Stimulated activated CD4-positive, alpha-beta T cell treated with anti-CD3 and anti-CD28 coated beads, Interleukin-1b, Interleukin-23, amount 100 ng/mL, for 1 hour (primary cell): ENCODE measurements at places on chromosomes 11 and 22.

- no peak for DNase-seq
Observed at GRCh38 chr11:26841818-26842473, 120.1 kb upstream of the SLC5A12 start.

DNA sequence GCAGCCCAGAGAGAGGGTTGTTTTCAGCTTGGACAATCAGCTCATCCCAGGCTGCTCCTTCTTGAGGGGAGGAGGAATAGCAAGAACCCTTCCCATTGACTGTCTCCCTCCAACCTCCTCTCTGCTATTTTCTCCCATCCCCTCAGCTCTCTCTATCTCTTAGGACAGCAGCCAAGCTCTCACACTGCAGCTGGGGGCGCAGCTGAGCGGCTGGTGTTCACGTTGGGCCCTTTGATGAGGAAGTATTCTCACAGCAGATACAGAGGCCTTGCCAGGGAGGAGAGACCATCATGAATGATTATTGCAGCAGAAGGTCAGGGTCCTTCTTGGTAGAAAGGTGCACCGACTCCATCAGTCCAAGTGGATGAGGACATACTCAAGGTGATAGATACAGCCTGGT is 26.5 kb upstream of the CADM1 start:
- no peak for DNase-seq

GRCh38 chr22:17250380-17251082 is 31.3 kb upstream of the ADA2 start:
- no peak for DNase-seq

- no peak for DNase-seq
Observed at GRCh38 chr11:75313513-75314272, 37.8 kb downstream of the ARRB1 start.

DNA sequence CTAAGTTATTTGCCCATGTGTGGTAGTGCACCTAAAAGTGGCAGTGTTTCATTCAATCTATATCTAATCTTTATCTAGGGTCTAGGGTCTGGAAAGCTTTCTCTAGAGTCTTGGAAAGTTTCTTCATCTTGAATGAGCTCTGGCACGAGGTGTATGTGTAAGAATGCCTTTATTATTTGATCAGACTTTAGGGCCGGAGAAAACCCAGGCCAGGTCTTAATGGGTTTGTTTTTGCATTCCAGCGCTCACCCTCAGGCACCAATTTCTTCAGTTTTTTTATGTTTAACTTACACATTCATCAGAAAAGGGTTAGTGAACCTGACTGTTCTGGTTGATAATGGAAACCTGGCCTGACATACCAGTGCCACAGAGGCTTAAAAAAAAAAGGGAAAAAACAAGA is 68.3 kb upstream of the SLN start:
- no peak for DNase-seq

DNA sequence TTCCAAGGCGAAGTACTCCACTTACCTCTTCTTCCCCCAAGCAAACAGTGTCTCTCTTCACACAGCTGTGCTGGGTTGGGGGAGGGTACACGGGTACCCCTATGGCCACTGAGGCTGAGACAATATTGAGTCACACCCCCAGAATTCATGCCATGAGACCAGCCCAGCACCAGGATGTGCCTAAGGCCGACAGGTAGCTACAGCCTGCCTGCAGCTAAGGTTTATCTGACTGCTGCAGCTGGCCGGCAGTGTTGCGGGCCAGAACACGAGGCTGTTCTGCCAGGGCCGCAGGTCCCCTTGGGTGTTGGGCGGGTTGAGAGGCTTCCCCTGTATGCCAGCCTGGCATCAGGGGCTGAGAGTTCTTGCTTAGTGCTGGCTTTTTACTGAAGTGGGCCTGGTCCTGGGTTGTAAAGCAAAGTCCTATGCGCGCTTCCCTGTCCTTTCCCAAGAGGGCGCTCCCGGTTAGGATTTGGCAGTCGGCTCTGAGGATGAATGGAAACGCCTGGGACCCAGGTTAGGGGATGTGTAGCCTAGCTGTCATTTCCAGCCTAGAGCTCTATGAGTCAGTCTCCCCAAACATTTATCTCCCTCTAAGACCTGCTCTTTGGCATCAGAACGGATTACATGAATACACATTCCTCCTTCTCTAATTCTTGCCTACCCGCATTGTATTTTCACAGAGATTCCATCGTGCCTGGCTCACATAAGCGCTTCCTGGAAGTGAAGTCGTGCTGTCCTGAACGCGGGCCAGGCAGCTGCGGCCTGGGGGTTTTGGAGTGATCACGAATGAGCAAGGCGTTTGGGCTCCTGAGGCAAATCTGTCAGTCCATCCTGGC is 7.1 kb downstream of the USP18 start:
- DNase-seq = peak; percentile 10

DNA sequence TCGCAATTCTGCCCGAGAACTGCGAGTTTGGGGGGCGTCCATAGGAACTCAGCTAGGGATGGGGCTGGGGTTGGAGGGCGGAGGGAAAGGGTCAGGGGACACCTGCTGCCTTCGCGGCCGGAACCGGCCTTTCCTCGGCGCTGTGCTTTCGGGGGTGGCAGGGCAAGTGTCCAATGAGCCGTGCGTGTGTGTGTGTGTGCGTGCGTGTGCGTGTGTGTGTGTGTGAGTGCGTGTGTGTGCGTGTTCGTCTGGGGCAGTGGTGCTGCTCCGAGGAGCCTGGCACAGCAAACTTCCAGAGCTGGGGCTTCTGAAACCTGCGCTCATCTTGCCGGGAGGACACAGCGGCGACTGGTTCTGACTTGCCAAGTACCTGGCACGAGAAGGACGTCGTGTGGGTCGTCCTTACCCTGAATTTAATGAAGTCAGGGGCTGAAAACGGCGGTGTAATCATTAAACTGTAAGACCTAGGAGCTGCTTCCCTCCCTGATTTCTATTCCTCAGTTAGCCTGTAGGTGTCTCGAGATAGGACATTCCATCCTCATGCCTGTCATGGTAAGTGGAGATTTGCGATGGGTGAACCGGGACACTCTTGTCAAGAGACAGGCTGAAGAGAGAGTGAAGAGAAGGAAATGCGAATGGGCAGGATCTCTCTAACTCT is 27.0 kb upstream of the AMOTL1 start:
- no peak for DNase-seq

DNA sequence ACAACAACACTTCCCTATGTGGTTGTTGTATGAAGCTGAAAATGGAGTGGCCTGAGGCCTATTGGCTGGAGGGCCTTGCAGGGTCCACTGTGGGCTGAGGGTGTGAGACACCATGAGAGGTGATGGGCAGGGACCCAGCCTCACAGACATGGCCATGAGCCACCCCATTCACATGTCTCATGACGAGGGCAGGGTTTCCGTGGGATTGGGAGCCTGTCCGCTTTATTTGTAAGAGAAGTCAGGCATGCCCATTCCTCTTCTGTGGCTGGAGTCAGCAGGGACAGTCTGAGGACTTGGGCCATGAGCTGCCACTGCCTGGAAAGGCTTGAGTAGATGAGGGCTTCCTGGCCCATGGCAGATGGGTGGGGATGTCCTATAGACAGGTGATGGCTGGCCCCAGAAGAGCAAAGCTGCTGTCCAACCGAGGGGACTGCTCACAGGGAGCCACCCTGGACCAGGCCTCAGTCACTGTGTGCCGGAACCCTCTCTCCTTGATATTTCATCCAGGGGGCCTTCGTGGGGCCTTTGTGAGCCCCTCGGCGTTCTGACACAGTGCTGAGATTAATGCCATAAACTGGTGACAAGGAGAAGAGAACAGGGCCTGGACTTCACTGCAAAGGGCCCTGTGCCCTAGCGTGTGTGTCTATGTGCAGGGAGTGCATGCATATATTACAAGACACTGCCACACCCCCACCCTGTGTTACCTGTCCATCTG is 971.9 kb downstream of the BRD1 start:
- no peak for DNase-seq

DNA sequence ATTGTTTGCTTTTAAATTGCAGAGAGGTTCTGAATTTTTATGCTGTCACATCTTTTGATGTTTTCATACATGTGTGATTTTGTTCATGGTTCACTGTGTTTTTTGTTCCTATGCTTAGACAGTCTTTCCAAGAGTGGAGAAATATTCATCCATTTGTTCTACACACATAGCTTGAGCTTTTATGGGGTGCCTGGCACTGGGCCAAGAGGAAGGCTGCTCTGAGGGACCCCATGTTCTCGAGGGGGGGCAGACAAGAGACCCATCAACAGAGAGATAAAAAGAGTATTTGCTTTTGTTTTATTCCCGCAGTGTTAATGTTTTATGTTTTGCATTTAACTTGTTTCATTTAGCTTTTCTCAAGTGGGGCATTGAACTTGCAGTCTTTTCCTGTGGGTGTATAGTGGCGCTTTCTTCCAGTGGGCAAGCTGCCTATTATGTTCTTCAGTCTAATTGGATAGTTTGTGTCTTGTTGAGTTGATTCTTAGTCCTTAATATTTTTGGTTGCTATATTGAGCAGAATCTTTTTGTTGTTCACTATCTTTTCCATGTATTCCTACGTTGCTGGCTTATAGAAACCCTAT is 57.7 kb downstream of the CABIN1 start:
- DNase-seq = no peak

DNA sequence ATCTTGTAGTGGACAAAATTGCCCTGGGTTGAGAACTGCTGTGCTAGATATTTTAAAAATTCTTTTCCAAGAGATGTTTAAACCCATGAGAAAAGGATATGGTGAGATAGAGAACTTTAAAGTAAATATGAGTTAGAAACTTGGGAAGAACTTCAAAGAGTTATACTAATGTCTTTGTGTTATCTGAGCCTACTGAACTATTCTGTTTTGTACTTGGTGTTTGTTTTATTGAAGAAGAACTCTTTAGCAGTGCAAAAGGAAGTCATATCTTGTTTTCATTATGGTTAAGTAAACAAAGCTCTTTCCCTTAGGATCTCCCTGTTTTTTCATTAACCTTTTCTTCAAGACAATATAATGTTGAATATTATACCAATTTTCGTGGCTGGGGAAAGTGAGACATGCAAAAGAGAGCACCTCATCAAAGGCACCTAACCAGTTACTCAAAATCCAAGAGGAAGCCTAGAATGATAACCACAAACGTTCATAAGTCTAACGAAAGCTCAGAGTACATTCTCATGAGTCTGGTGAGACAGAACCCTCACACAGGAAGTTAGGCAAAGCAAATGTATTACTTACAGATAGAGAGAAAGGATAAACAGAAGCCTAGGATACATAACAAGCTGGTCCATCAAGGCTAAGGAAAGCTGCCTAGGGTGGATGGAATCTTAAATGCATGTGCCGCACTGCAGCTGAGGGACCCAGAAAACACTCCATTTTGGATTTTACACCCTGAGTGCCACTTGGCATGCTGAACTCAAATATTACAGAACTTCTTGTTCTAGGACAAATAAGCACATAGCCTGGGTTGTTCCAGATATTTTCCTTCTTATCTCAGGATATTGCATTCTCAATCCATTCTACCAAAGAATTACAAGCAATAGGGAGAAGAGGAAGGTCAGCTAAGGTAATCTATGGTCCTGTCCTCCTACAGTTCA is 112.5 kb upstream of the ANO3 start:
- no peak for DNase-seq

DNA sequence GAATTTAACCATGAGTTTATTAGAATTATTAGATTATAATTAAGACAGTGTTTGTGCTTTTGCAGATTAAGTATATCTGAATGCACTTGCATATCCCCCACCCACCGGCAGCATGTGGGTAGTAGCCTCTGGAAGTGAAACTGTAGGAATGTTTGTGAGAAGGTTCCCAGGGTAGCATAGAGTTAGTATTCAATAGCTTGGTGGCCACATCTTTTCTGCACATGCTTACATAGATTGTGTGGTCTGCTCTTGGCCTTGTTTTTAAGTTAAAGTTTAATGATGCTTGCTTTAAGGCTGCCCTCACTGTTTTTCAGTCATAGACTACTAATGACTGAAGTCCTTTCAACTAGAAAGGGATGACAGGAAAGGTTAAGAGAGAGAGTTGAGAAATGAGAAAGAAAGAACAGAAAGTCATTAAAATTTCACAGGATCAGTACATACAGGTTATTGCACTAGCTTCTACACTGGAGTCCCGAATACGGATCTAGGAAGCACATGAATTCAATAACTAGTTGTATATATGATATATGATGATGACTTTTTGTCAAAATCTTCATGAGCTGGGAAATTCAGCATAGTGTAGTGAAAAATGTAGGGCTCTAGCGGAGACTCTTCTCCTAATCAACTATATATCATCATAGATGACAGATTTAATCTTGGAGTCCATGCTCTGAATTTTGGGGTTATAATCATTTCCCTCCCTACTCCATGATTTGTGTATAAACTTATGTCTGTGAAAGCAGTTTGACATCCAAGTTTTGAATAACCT is 137.1 kb downstream of the ARHGAP42 start:
- no peak for DNase-seq

GRCh38 chr11:8222820-8223512 is 40.7 kb downstream of the LMO1 start:
- DNase-seq = no peak

DNA sequence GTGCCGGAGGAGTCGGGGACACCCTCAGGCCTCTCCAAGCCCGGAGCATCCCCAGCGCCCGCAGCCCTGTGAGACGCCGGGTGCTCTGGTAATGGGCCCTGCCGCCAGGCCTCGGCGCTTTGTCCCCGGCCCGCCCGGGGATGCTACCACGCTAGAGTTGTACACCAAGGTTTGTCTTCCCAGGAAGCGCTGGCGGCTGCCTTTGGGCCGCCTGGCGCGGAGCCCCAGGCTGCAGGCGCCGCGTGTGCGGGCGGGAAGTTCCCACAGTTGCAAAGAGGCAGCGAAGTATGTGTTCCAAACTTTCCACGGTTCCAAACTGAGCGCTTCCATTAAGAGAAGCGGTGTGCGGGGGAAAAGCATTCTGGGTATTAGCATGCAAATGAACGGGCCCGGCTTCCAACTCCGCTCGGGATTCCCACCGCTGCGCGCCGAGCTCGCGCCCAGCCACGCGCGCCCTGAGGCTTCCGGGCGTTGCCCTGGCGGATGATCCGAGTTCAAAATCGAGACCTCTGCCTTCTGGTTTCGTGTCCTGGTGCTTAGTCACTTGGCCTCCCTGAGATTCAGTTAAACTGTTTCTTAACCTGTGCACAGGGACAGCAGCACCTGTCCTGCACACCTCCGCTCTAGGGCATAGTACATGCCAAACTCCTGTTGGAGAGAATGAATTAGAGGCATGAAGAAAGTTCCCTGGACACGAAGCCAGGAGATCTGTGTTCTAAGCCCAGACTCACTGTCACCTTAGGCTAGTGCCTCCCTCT is 1.3 kb upstream of the PATZ1 start:
- no peak for DNase-seq

DNA sequence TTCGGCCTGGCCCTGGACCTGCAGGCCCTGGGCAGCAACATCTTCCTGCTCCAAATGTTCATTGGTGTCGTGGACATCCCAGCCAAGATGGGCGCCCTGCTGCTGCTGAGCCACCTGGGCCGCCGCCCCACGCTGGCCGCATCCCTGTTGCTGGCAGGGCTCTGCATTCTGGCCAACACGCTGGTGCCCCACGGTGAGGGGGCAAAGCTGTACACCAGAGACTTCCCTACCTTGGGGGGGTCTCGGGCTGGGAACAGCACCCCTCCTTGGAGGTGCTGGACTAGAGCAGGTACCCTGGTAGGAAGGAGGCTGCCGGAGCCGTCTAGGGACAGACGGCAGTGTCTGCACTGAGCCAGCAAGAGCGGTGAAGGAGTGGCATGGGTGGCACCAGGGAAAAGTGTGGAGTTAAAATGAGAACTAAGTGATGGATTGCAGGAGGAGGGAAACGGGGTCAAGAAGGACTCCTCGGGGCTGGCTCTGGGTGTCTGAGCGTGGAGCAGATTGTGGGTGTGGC is 8.7 kb downstream of the SLC22A12 start:
- no peak for DNase-seq
